ENCODE measurements at places on chromosomes 5 and 9. TPM values are rescaled to one million over a fixed set of nuclear protein-coding genes. Genes with fewer than 3 reads are reported as not detected.

Gene PCDHB16
- total RNA-seq, result not detected

Gene KCNN2
- 0.14 TPM for total RNA-seq

Gene SMIM33
- total RNA-seq, result not detected

Gene PCDHGC5
- 0.42 TPM for total RNA-seq

Gene DELE1
- 39.2 TPM for total RNA-seq

Gene MOB3B
- 35.0 TPM for total RNA-seq

Gene SH3GL2
- total RNA-seq, result not detected

Gene BRD9
- 38.6 TPM for total RNA-seq

Gene INSL4
- total RNA-seq, result not detected

Gene AJM1
- 0.42 TPM for total RNA-seq

Gene IL9
- total RNA-seq, result not detected

Gene RNF183
- total RNA-seq, result not detected

Gene LAMC3
- not detected for total RNA-seq

Gene FBP2
- total RNA-seq, result not detected

Gene ELAVL2
- total RNA-seq, result 12.1 TPM

Gene OSMR
- 31.5 TPM for total RNA-seq

Gene MLLT3
- total RNA-seq, result 16.9 TPM

Gene SHOC1
- 0.03 TPM for total RNA-seq

Gene OLFM1
- total RNA-seq, result 0.07 TPM

Gene KIF20A
- 60.7 TPM for total RNA-seq

Gene DMRT2
- not detected for total RNA-seq
